ENCODE measurements at places on chromosomes 11 and 22.

GRCh38 chr11:117843666-117844484, 19.3 kb upstream of the FXYD2 start:
- DNase-seq, result peak; percentile 35

DNA sequence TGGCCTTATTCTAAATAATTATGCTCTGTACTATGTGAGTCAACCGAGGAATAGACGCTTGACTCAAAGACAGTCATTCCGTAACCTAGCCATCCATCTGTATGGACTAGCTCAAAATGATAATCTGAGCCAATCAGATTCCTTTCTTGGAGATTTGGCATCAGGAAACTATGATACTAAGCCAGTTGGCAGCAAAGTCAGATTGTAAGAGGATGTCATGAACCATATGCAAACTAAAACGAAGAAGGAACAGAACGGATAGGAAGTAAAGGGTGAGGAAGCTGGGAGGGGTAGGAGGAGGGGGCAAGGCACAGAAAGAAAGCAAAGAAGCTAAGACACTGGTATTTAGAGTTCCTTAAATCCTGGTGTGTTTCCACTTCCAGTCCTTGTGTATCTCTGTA, 10.7 kb upstream of the SESN3 start:
- DNase-seq, result no peak

- no peak for DNase-seq
Measured at GRCh38 chr11:9251311-9251710, 13.8 kb downstream of the DENND5A start.

GRCh38 chr11:125123194-125123946, 11.9 kb upstream of the TMEM218 start:
- no peak for DNase-seq

- DNase-seq, result no peak
Measured at GRCh38 chr11:44453871-44454270, 111.6 kb upstream of the CD82 start.

DNA sequence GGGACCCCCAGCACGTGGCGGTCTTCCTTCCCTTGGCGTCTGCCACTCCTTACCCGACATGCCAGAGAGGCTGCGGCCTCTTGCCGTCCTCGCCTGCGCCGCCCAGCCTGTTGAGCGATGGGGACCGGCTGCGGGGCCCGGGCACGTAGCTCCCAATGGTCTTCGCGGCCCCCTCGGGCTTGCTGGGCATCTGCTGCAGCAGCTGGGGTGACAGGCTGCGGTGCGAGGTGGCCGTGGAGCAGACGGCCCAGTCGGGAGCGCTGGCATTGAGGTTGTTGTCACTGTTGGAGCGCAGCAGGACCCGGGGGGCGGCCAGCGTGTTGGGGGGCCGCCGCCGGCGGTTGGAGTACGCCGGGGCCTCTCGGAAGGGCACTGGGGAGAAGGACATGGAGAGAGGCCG, 422.0 kb downstream of the CTTN start:
- DNase-seq, result no peak

GRCh38 chr11:66426314-66426713, 5.5 kb downstream of the NPAS4 start:
- DNase-seq, result no peak

DNA sequence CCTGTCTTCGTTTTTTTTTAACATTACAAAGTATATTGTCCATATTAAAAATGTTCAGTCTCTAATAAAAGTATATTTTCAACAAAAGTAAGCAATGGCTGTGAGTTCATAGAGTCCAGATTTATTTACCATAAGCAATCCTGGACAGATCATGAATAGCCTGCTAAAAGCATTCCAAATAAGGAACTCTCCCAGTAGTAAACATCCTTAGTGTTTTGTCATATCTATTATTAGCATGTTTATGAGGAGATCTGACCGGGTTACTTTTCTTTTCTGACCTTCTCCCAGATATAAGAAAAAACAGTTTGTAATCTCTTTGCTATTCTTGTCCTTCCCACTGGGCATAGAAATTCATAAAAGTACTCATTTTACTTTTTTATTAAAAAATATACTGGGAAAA, 403.9 kb upstream of the ANO3 start:
- no peak for DNase-seq

DNA sequence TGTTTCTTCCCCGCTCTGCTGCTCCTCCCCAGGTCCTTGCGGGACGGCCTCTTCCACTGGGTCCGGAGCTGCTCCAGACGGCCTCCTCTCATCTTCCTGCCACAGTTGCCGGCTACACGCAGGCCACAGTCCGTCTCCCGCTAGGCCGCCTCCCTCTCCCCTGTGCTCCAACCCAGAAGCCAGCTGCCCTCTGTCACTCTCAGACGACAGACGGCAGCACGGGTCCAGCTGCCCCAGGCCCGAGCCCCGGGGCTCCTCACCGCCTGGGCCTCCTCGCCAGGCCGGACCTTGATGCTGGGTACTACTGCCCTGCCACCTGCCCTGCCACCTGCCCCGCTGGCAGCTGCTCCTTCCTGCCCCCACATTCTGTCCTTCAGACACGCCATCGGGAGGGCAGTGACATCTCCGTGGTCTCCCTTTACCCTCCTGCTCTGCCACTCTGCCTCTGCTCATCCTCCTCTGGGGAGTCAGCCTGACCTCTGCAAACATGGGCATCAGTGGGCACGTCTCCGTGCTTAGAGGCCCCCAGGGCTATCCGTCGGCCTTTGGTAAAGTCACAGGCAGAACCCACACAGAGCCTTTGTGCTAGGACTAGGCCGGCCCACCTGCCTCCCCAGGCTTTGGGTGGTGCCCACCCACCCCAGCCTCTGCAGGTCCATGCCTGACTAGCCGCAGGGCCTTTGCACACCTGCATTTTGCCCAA, 43.1 kb upstream of the TH start:
- no peak for DNase-seq
